ENCODE measurements at places on chromosomes 12 and 14. TPM values are rescaled to one million over a fixed set of nuclear protein-coding genes. Genes with fewer than 3 reads are reported as not detected.

The TAS2R31 gene
- polyA plus RNA-seq = 0.28 TPM

The SLC2A14 gene
- 0.30 TPM for polyA plus RNA-seq

The TAS2R42 gene
- polyA plus RNA-seq = not detected

The TAS2R9 gene
- polyA plus RNA-seq = not detected

The A2M gene
- not detected for polyA plus RNA-seq

The ERP27 gene
- not detected for polyA plus RNA-seq

- DNase-seq = no peak
These were observed 86.3 kb downstream of the DRAM1 start for GRCh38 chr12:101963697-101964096.

GRCh38 chr14:53790731-53791500, 165.7 kb downstream of the BMP4 start:
- no peak for DNase-seq

DNA sequence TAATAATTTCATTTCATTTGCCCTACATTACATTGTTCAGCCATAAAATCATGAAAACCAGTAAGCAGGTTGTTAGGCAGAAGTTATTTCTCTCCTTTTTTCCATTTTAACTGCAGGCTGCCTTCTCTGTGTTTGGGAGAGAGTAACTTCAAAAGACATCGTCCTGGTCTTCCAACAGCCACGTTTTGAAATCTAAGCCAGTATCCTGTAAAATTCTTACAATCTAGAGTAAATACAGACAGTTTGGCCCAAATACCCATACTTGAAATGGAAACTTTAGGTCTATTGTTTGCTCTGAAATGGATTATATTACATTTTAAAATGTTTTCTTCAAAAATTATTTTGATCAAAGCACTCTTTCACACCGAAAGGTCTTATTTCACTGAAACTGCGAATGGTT, 66.1 kb upstream of the SLCO1C1 start:
- DNase-seq = no peak

GRCh38 chr14:70879448-70879847, 27.8 kb upstream of the PCNX1 start:
- no peak for DNase-seq

DNA sequence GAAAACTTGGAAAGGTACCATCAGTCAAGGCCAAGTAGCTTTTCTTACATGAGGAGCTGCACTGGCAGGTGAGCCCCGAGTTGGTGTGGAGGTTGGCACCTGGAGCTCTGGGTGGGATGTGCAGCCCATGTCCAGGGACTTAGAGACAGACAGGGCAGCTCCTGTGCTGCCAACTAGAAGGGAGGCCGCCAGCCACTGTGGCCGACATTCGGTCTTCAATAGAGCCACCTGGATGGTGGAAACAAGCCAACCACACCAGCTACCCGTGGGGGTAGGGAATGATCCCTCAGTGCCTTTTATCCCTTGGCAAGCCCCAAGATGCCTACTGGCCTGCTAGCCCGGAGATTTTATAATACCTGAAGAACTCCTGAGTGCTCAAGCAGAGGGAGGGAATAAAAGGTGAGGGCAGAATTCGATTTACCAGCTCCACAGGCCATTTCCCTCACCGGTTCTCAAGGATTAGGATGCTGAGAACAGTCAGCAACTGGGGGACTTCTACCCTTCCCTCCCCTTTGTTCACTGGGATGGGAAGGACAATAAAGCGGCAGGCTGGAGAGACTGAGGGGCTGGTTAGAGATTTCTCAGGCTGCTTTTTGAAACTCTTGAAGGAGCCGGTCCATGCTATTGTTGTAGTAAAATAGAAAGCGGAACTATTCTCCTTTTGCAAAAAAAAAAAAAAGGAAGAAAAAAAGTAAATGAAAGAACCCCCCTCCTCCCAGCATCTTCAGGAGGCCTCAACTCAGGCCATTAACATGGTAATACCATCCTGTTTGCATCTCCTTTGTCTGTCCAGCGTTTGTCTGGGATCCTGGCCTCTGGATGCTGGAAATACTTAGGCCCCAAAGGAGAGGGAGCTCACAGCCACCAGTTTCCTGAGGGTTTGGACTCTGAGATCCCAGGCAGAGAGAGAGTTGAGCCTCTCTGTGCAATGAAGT, 321.6 kb downstream of the ZFP36L1 start:
- no peak for DNase-seq

GRCh38 chr12:740921-741320, 11.5 kb upstream of the WNK1 start:
- no peak for DNase-seq
